Left hindlimb (tissue), 1 donor: ENCODE measurements at places on chromosomes 3 and 15.

DNA sequence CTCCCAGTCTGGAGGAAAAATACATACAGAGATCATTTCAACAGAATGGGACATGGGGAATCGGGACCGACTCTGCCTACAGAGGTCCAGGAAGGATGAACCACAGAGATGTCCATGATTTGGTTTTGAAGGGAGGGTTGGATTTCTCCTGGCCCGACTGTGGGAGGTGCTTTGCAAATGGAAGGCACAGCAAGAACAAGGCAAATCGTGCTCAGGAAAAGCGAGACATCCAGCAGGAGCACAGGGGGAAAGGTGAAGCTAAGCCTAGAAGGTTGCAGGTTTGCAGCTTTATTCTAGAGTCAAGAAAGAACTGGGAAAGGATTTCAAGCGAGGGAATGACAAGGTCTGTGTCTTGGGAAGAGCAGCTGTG is 181.9 kb downstream of the OPA1 start:
- DNase-seq: no peak

DNA sequence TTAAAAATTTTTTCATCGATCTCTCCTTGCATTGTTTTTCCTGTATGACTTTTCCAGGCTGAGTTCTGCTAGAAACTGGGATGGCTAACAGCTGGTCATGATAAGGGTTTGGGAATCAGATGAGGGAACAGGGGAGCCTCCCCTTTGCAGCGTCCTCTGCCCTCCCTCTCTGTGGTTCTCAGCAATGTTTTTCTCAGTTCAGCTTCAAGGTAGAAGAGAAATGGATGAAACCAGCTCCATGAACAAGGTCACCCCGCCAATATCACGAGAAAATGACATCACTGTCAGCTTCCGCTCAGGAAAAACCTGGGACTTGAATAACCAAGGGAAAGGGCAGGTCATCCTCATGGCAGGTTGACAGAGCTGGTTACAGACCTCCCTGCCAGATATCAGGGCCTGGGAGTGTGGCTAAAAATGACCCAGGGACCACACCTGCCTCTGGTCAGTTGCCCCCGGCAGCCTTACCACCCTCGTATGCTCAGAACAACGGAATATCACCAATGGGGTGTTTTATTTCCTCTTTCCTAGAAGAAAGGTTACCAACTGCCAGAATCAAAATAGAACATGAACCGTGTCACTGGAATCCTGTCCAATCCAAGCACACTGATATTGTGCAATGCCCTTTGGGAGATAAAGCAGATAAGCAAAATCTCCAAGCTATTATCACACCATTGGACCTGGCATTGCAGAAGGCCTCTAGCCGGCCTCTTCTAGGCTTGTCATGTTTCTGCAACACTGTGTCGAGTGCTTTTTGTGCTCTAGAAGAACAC is 26.1 kb downstream of the LSM3 start:
- DNase-seq: no peak

DNA sequence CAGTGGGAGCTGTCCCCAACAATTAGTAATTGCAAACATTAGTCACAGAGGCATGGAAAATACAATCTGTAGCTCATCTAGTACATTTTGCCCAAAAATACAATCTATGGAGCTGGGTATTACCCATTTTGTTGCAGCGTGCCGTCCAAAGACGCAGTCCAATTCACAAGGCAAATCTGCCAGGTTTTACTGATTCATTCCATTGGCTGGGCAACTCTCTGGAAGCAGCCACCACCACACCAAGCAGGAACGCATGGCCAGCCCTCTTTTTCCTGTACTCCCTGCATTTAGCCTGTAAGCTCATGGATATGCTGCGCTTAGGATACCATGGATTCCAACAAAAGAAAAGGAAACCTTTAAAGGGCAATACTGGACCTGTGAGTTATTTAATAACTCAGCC is 60.5 kb upstream of the ARRDC4 start:
- no peak for DNase-seq

- peak; percentile 42 for DNase-seq
Measured at GRCh38 chr3:147407114-147407497, 763 bp upstream of the ZIC4 start.

DNA sequence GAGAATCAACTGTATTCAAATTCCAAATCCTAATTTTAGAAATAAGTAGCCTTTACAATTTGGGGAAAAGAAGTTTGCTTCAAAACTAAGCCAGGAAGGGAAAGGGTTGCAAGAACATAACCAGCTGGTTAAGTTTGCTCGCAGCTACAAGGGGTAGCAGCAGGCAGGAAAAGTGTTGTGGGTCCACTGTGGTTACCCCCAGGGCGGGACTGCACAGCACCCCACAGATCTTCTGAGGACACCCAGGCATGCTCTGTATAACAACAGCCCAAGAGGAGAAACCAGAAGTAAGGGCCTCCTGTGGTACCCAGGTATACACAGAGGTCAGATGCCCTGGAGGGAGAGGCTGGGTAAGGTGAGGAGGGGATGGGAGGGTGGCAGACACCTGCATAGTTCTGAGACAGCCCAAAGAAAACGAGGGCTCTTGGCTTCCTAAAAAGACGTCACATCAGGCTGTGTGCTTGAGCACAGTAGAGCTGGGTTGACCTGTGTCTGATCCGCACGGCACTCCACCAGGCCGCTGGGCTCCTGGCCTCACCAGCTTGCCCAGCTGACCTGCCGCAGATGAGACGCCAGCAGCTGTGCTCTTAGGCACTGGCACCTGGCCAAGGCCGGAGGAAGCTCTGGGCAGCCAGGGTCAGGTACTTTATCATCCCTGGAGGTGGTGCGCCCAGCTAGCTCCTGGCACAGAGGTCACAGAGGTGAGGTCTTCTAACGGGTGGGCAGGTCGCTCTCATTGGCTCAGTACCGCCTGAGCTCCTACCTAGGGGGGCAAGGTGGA is 81.8 kb upstream of the SNRPA1 start:
- no peak for DNase-seq

GRCh38 chr3:46725621-46726314 is 8.1 kb upstream of the PRSS50 start:
- DNase-seq: no peak

DNA sequence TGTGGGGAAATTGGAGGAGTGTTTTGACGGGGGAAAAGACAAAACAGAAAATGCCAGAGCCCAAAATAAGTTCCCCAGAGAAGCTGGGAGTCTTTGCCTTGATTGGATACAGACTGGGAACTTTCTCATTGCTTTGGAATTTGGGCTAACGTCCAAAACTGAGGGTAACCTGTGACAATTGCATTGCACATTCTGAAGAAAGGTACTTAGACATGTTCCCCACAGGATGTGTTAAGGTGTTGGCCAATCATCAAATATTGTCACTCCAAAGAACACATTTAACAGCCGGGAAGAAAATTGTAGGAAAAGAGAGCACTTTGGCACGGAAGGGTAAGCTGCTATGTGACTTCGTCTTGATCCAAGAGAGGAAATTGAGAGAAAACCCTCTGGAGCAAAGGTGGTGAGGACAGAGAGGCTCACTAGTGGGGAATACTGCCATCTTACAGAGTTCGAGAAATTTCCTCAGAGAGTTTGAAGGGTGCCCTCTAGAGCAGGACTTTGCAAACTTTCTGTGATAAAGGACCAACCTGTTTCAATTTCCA is 619.5 kb upstream of the TBL1XR1 start:
- no peak for DNase-seq

- no peak for DNase-seq
Measured at GRCh38 chr3:167318996-167319615, 61.0 kb downstream of the ZBBX start.

GRCh38 chr15:68506071-68506470 is 72.7 kb upstream of the CORO2B start:
- no peak for DNase-seq

- no peak for DNase-seq
Measured at GRCh38 chr15:74858369-74858740, 14.8 kb downstream of the SCAMP2 start.

GRCh38 chr3:36674816-36675215 is 89.5 kb downstream of the DCLK3 start:
- DNase-seq: no peak

DNA sequence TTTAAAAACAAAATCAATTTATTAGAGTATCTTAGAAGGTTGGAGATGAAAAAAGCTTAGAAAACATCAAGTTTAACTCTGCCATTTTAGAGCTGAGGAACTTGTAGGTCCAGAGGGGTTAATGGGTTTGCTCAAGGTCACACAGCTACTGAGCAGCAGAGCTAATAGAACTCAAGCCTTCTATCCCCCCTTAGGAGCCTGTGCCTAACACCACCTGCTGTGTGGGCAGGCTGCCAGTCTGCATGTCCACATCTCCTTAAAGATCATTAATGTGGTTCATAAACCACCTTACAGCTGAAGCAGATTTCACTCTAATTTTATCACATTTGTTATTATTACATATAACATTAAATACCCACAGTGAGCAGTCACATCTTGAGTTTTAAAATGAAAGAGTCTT is 14.1 kb upstream of the SLC35G2 start:
- DNase-seq: no peak

- DNase-seq: no peak
Measured at GRCh38 chr3:177314897-177315296, 117.6 kb upstream of the TBL1XR1 start.

GRCh38 chr3:86618706-86619105 is 372.2 kb downstream of the VGLL3 start:
- no peak for DNase-seq

DNA sequence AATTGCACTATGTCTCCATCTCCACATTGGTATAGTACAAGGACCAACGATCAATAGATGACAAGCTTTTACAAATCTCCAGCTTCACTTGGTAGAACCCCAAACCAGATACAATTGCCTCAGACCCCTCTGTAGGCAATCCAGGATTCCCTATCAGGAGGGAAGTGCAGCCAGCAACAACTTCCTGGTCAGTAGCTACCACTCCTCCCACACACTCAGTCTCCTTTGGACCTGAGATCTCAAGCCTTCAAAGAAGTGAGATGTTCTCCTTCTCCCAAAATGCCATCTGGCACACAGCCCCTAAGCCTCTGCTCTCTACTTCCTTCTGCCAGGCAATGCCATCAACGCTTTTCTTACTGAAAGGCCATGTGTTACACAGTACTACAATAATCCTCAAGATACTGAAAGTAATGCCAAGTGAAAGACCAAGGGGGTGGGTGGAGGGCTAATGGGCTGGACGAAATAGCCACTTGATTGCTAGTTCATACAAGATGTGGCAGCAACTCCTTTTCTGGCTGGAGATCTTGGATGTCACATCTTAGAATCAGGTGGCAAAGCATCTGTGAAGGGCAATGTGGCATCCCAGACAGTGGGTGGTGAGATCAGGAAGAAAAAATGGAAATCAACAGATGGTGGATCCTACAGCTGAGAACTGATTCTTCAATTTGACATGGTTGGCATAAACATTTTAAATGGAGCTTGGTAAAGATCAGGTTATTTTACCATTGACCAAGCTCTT is 75.3 kb upstream of the ACP3 start:
- no peak for DNase-seq

- DNase-seq: no peak
Measured at GRCh38 chr3:132444383-132444782, 27.1 kb downstream of the DNAJC13 start.

DNA sequence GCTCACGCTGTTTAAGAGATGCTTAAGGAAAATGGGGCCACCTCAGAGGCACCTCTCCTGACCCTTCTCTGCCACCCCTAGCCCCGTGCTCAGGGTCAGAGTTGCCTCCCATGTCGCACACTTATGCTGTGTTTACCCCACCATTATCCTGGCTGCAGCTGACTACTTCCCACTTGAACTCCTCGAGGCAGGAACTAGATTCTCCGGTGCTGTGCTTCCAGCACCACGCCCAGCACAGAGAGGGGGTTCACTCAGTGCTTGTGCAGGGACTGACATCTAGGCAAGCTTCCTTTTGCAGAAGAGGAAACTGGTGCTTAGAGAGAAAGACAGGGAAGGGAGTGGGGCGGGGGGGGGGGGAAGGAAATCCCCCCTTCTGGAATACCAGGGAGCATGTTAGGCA is 340.1 kb downstream of the RORA start:
- no peak for DNase-seq

DNA sequence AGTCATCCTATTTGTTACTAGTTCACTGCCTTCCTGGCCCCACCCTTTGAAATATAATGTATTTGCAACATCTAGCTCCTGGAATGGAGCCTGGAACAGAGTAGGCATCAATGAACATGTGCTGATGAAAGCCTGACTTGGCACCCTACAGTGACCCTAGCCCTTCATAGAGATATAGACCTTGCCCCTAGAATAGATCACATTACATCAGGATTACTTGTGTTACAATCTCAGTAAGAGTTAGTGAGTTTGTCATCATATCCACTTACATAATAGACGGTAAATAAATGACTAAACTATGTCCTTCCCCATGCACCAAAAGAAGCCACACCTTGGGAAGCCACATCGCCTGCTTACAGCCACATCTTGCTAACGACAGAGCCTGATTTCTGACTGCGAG is 110.5 kb upstream of the WNT5A start:
- no peak for DNase-seq

DNA sequence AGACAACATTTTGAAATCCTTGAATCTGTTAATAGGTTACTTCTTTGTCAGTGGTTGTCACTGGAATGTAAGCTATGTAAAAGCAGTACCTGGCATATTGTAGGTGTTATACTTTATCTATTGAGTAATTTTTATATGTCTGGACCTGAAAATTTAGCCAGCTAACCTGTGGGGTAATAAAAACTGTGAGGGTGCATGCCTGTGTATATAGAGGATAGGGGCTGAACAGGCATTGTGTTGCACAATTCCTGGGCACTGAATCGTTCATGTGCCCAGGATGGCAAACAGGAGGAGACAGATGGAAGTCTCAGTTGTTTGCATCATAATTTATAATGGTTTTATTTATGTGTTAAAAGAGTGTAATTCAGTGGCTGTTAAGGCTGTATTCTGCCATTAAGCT is 67.1 kb downstream of the ARMC8 start:
- no peak for DNase-seq

DNA sequence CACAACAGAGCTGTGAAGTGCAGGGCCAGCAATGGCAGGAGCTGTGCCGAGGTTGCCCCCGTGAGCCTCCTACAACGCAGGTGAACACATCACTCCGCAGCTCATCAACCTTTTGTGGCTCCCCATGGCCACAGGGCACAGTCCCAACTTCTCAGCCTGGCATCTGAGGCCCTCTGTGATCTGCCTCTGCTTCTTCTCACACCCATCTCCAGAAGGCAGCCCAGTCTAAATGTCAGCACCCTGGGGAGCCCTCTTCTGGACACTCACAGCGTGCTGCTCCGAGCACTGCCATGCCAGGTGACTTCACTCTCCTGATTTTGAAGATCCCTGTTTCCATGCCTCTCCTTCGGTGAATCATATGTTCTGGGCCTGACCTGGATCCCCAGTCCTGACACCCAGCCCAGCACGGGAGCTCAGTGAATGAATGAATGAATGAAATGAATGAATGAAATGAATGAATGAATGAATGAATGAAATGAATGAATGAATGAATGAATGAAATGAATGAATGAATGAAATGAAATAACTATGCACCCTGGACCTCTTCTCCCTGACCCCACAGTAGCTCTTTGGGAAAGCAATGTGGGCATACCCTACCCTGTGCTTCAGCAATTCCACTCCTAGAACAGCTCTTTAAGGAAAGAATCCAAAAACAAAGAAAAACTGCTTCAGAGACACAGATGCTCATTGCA is 17.9 kb upstream of the SKIC8 start:
- DNase-seq: no peak

DNA sequence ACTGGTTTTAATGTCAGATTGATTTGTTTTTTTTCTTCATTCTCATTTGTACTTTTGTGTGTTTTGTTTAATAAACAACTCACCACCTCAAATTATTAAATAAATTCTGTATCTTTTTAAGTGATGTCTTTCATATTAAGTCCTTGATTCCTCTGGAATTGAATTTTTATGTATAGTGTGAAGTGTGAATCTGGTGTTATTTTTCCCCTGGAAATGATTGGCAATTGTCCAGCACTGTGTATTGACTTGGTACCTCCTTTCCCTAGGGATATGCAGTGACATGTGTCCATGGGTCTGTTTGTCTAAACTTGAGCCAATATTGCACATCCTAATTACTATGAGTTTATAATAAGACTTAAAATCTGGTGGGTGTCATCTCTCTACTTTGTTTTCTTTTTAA is 2.1 kb downstream of the RNU5B-1 start:
- no peak for DNase-seq
